ENCODE measurements at places on chromosomes 7 and 10.

DNA sequence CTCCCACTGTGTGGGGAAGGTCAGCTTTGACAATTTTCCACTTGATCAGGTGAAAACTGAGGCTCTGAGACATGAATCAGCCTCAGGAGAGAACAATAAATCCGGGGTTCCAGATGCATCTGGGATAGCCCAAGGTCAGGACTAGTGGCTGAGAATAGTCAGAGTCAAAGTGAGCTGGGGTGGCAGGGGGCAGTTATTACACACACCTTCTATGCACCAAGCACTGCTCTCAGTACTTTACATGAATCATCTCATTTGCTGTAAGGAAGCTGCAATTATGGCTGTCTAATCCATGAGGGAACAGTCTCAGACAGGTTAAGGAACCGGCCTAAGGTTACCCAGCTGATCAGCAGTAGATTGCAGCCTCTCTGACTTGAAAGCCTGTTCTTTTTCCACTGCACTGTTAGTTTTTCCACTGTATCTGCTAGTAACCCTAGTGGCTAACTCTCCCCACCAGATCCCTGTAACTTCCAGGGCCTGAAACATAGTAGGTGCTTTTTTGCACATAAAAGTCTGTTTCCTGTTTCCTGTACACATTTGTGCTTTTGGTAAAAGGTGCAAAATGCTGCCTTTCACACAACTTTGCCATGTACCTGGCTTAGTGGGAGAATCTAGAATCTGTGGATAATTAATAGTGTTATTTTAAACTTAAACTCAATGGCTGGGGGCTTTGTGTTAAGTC lies 125.9 kb downstream of the EMX2 start:
- DNase-seq, result no peak

- no peak for DNase-seq
Measured at GRCh38 chr10:17209881-17210280, 8.4 kb upstream of the TRDMT1 start.

GRCh38 chr7:116511552-116512519 lies 12.3 kb downstream of the CAV2 start:
- DNase-seq, result no peak

DNA sequence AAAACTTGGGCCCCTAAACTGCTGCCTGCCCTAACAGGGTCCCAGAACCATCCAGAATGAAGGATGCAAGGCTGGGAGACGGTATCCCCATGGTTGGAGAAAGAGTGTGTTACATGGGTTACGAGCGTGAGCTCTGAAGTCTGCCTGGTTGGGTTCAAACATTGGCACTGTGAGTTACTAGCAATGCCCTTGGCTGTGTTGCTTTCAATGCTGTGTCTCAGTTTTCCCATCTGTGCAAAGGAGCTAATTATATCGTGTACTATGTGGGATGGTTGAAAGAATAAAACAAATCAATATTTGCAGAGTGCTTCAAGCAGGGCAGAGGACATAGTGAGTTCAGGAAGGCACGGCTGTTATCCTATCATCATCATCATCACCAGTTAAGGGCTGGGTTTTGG lies 114.7 kb downstream of the ZMIZ1 start:
- DNase-seq, result no peak

GRCh38 chr7:78141522-78142281 lies 343.1 kb downstream of the PHTF2 start:
- DNase-seq, result no peak

GRCh38 chr7:14776266-14776665 lies 126.3 kb downstream of the DGKB start:
- DNase-seq, result no peak

- DNase-seq, result no peak
Measured at GRCh38 chr10:20870834-20871233, 26.3 kb downstream of the NEBL start.

- DNase-seq, result no peak
Measured at GRCh38 chr7:157817433-157817832, 480.6 kb downstream of the DNAJB6 start.

- DNase-seq, result no peak
Measured at GRCh38 chr7:131560061-131560460, 3.6 kb upstream of the PODXL start.

DNA sequence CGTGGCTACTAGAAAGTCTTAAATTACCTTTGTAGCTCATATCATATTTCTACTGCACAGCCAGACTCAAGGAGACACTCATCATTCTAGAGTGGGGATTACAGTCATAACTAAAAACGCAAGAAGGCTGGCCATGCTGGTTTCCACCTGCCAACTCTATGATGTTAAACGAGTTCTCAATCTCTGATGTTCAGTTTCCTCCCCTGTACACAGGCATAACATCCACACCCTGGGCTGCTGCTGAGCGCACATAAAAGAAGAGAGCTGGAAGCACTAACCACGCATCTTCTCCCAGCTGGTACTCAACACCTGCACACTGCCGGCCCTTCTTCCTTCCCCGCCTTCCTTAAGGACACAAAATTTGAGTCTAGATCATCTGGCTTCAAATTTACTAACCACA lies 60.5 kb downstream of the SORBS1 start:
- no peak for DNase-seq

- DNase-seq, result no peak
Measured at GRCh38 chr7:141198194-141198958, 124.5 kb downstream of the TMEM178B start.

DNA sequence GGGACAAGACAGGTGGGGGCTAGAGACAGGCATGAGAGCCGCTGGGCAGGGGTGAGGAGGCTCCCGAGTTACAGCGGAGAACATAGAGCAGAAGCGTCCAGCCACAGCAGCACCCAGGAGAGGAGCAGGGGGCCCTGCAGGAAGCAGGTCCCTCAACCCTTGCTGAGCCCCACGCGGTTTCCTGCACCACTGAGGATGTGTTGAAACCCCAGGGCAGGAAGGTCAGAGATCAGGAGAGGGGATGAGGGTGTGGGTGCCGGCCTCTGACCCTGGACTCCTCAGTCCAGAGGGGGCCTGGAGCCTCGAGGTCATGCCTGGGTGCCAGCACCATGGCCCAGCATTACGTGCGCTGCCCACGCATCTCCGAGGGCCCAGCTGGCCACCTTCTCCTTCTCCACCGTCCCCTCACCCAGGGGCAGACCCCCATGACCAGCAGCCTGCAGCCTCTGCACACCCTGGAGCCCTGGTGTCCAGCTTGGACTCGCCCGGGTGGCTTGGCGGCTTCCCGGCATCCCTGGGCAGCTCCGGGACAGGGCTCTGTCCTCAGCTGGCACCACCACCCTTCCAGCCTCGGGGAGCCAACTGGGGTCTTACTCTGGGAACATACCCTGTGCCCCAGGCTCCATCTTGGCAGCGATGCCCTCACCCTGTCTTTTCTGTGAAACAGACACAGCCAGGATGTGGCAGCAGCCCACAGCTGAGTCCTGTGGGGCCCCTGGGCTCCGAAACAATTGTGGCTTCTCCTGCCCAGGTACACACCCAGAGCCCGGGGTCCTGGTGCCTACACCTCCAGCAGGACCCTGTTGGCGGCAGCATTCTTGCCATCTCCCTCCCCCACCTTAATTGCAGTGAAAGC lies 52.0 kb downstream of the STK32C start:
- no peak for DNase-seq

DNA sequence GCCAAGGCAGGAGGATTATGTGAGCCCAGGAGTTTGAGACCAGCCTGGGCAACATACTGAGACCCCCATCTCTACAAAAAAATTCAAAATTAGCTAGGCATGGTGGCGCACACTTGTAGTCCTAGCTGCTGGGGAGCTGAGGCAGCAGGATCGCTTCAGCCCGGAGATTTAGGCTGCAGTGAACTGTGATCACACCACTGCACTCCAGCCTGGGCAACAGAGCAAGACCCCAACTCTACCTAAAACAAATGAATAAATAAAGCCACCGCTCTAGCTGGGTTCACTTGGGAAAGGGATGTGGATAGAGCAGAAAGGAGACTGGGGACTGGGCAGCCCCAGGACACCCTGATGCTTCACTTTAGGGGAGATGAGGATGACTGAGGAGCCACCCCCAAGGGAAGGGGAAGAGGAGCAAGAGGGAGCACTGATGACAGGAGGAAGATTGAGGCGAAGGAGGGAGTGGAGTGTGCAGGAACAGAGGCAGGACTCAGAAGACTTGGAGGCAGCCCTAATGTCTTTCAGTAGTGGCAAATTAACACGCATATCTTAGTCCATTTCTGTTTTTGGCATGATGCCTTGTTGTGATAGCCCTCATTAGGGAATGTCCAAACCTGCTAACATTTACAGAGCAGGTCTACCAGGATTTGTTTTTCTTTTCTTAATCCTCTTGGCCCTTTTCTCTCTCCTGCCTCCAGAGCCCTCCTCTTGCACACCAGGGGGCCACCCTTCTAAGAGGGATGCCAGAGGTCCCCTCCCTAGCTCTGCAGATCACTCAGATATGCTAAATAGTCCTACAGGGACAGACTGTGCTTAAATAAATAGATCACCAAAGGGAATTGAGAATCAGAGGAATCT lies 88.3 kb downstream of the C10orf105 start:
- DNase-seq, result no peak

DNA sequence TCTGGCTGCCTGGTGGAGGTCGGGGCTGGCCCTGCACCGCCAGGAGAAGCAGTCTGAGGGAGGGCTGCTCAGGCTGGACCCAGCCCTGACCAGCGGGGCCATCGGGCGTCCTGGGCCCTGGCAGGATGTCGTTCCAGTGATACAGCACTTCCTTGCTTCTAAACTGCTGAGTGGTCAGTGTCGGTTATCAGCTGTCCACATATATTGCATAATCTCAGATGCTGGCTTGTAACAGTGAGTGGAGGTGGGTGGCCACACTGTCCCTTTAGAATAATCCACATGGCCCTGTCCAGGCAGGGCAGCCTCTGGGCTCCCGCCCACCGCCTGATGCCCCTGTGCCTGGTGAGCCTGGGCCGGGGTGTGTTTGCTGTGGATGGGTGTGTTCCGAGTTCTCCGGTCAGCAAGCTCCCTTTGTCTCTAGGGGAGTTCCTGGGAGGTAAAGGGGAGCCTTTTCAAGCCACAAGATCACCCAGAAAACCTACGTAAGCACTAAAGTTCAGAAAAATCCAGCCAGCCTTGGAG lies 86.1 kb downstream of the LHPP start:
- no peak for DNase-seq

GRCh38 chr7:3544202-3544601 lies 243.2 kb downstream of the SDK1 start:
- no peak for DNase-seq

GRCh38 chr10:18235477-18235876 lies 95.3 kb downstream of the CACNB2 start:
- no peak for DNase-seq

DNA sequence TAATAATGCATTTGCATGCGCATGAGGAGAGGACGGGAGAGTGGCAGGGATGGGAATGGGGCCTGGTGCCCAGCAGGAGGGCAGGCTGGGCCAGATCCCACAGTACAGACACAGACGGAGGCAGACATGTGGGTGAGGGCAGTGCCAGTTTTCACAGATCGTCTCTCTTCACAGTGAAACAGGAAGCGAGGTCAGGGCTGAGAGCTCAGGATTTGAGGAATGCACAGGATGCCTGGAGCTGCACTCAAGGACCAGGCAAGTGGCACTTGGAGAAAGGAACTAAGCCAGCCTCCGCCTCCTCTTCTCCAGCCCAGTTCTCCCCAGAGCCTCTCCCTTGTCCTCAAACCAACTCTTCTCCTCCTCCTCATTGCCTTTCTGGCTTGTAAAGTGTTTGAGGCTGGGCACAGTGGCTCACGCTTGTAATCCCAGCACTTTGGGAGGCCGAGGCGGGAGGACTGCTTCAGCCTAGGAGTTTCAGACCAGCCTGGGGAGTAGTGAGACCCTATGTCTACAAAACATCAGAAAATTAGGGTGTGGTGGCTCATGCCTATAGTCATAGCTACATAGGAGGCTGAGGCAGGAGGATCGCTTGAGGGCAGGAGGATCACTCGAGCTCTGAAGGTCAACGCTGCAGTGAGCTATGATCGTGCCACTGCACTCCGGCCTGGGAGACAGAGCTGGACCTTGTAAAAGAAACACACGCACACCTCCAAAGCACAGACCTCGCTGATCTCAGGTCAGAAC lies 115.2 kb downstream of the HIP1 start:
- DNase-seq, result no peak

- DNase-seq, result no peak
Measured at GRCh38 chr7:136530831-136531230, 337.6 kb upstream of the CHRM2 start.

GRCh38 chr10:3811291-3811870 lies 26.4 kb upstream of the KLF6 start:
- DNase-seq, result no peak

- no peak for DNase-seq
Measured at GRCh38 chr10:813286-813685, 118.2 kb downstream of the LARP4B start.

- no peak for DNase-seq
Measured at GRCh38 chr10:77165445-77166208, 472.0 kb downstream of the KCNMA1 start.

- DNase-seq, result no peak
Measured at GRCh38 chr7:149885191-149886017, 11.6 kb downstream of the ATP6V0E2 start.

DNA sequence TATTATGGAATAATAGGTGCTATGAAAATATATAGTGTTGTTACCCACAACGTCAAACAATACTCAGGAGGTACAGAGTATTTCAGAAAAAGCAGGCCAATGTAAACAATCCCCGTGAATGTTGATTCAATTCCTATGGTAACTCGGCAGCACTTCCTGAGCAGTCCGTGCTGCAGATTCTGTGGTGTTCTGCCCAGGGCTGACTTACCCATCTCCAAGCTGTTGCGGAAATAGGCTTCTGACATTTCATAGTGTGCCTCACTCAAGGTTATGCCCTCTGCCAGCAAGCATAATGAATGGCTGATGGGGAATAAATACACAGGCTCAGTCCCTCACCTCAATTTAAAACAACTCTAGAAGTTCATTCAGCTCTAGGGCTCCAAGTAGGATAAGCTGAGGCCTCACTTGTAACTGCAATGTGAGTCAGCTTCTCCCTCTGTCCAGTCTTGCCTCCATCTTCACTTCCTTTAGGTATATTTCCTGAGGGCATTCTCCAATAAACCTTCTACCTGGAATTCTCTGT lies 177.6 kb downstream of the GNAI1 start:
- no peak for DNase-seq
